ENCODE measurements at places on chromosomes 3 and 15. TPM values are rescaled to one million over a fixed set of nuclear protein-coding genes. Genes with fewer than 3 reads are reported as not detected.

GRCh38 chr3:114310695-114311094, 16.9 kb downstream of the TIGIT start:
- no peak for DNase-seq

DNA sequence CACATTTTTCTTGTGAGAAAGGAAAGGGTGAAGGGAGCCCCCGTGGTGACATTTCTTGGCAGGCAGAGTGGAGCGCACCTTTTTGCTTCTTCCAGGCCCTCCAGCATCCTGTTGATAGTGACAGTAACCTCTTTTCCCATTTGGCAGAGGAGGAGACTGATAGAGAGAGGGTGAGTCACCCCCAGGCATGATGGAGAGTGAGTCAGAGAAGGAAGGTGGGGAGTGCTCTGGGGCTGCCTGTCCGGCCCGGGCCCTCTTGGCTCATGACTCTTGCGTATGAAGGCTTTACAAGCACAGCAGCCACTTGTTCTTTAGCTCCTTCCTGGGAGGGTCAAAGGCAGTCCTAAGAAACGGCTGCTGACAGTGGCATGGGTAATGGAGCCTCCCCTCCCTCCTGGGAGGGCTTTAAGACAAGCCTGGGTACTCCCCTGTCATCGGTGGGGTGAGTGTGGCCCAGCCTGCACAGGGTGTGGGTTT, 16.0 kb downstream of the ANKRD63 start:
- no peak for DNase-seq

The OIP5 gene
- total RNA-seq, result 2.4 TPM

The TEX55 gene
- total RNA-seq, result not detected

The SCAMP2 gene
- total RNA-seq, result 4.5 TPM

Data from frontal cortex (tissue), 4 donors.